Germinal center (tissue), 1 donor: ENCODE measurements at places on chromosomes 16 and 17.

DNA sequence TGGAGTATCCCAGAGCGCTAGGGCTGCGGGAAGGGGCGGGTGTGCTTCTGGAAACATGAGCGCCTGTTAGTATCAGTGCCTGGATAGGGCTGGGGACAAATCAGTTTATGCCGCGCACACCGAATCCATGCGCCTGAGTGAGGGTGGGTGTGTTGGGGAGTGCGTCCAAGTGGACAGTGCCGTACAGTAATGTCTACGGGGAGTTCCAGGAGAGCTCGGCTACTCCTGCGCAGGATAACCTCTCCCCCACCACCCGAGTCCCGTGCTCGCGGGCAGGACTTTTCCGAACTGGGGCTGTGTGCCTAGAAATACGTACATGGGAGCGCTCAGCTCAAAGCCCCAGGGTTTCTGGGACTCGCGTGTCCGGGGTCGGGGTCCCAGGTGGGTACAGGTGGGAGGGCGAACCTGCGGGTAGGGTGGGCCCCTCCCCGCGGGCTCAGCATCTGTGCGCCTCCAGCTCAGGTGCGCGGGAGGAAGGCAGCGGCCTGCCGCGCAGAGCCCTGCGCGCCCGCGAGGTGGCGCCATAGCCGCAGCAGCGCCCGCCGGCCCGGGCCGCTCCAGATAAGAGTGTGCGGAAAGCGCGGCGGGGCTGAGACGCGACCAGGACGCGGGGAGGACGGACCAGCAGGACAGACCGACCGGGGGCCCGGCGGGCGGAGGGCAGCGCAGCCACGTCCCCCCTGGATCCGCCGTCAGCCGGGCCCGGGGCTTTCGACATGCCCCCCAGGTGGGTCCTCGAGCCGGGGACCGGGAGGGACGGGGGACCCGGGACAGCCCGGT, at the start of gene HIC1:
Gene HIC1 (plus strand): TSS at position 592 of the 780 bp plus-strand sequence. CDS start 1,588 bp downstream, outside the sequence.
- peak; percentile 84 for DNase-seq

DNA sequence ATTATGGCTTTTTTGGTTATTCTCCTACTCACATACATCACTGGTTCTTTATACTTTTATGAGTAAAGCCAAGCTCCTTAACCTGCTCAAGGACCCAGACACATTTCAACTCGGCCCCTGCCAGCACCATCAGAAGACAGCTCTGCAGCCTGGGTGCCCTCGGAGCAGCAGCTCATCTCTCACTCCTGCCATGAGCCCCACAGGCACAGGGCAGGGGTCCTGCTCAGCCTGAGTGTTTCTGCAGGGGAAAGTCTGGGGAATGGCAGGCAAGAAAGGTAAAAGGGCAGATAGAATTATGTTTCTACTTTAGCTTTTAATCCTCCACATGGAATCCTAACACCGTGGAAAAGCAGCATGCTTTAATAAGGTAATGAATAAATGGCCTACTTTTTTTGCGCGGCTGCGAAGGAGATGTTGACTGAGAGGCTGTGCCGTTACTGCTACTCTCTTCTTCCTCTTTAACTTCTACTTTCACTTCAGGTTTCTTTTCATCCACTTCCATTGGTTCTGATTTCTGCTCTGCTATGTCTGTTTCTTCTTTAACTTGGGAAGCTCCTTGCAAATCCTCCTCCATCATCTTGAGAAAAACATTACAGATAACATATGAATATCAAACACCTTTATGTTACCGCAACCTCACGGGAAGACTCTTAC, 50.1 kb upstream of the TRAP1 start:
- DNase-seq: peak; percentile 40

GRCh38 chr16:73034374-73034773, 13.6 kb downstream of the ZFHX3 start:
- no peak for DNase-seq

DNA sequence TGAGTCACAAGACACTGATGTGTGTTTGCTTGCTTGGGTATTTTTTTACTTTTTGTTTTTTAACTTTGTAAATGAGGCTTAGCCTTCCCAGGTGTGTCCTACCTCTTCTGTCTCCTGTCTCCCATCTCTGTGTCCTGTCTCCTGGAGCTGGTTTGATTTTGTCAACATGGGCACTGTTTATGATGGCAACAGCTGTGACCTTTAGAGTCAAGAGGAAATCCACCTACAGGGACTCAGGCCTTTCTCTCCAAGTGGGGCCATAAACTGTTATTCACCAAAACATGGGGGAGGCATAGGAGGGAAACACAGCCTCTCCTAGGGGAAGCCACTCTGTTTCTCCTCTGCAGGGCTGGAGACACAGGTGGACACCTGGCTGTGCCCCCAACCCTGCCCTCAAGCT, 13.1 kb upstream of the PLCG2 start:
- DNase-seq: no peak

- DNase-seq: no peak
These were observed 38.3 kb upstream of the MAP3K14 start for GRCh38 chr17:45355087-45355486.

DNA sequence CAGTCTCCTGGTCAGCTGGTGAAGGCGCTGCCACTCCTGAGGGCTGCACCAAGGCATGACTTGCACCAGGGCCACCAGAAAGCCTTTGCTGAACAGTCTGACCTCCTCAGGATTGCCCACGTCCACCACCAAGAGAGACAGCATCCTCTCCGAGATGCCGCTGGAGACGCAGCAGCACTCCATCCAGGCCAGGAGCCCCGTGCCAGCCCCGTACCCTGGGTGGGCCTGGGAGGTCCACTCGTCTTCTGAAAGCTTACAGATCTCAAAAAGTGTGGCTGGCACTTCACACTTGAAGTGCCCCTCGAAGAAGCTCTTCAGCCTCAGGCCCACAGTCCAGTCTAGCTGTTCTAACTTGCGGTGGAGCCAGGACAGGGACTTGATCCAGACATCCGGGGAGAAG, 6.7 kb downstream of the GEMIN4 start:
- no peak for DNase-seq

DNA sequence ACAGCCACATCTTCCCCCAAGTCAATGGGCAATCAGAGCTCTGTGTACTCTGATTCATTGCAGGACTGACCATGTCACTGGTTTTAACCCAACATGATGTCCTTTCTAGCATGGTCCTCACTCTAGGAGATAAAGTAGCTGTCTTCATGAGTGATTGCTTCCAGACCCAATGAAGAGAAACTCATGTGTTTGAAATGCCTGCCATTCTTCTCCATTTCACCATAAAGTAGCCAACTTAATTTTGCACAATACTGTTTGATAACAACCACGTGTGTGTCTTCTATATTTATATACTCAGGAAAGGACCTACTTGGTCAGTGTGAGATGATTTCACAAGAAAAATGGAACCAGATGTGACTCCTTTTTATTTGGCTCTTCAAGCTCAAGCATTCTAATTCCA, 172.5 kb downstream of the AXIN2 start:
- no peak for DNase-seq

DNA sequence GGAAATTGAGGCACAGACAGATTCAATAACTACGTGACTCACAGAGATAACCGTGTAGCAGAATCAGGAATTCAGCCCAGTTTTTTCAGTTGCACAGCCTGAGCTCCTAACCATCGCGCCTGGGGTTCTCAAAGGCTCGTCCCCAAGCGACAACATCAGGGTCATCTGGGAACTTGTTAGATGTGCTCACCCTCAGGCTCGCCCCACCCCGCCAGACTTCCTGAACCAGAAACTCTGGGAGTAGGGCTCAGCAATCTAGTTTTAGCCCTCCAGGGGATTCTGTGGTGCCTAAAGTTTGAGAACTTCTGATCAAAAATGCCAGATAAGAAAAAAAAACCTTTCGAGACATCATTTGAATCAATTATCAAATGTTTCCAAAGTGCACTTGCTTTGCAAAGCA, 559.8 kb downstream of the WWOX start:
- no peak for DNase-seq

- DNase-seq: no peak
These were observed 28.4 kb downstream of the HAPSTR1 start for GRCh38 chr16:9119795-9120194.

- peak; percentile 36 for DNase-seq
These were observed 615 bp downstream of the PHKG2 start for GRCh38 chr16:30748634-30749445.

DNA sequence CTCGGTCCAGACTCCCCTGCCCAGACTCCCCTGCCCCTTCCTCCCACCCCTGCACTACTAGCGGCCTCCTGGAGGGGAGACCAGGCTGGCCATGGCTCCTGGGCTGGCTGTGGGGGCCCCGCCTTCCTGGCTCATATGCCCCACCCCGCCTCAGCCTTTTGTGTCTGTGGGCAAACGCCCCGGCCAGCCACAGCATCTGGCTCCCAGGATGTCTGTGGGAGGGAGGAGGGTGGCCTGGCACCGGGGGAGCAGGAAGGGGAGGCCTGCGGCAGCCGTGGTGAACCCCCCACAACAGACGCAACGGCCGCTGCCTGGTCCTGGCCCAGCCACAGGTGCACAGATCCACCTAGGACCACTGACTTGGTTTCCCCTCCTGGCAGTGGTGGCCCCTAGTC, 32.9 kb downstream of the BAHCC1 start:
- DNase-seq: no peak

GRCh38 chr16:69904495-69905170, 46.5 kb upstream of the CLEC18A start:
- no peak for DNase-seq

GRCh38 chr16:27966756-27967155, 96.8 kb downstream of the GSG1L start:
- DNase-seq: no peak

- no peak for DNase-seq
These were observed 6.8 kb downstream of the CNP start for GRCh38 chr17:41973408-41973811.

GRCh38 chr16:77435272-77435820, 512 bp upstream of the ADAMTS18 start:
- no peak for DNase-seq

GRCh38 chr17:59424331-59424730, 92.9 kb downstream of the YPEL2 start:
- DNase-seq: no peak

DNA sequence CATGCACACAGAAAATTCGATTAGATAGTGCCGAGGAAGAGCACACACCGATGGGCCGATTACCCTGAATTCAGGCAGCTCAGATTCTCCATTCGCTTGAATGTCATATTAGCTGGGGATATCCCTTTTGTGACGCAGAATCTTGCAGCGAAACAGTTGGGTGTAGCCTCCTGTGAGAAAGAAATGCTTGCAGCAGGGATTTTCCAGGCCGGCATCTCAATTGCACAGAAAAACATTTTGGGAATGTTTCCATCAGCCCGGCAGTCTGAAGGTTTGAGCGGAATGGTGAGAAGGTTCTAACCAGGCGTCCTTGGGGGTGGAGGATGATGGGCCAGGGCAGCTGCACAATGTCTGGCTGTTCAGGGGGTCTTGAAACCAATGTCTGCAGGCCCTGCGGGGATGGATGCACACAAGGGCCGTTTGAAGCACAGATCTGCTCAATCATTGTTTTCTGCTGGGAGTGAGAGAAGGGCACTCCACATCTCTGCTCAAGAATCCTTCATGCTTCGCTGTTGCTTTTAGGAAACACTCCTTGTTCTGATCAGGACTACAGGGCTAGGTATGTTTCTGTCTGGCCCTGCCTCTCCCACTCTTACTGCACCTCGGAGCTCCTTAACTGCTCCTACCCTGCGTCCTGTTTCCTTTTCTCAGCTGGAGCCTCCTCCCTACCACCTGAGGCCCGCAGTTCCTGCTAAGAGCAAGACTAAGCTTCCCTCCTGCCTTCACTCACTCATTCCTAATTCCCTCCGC, 94.6 kb downstream of the CMIP start:
- no peak for DNase-seq

GRCh38 chr17:37791447-37792399, 46.9 kb upstream of the HNF1B start:
- peak; percentile 60 for DNase-seq

DNA sequence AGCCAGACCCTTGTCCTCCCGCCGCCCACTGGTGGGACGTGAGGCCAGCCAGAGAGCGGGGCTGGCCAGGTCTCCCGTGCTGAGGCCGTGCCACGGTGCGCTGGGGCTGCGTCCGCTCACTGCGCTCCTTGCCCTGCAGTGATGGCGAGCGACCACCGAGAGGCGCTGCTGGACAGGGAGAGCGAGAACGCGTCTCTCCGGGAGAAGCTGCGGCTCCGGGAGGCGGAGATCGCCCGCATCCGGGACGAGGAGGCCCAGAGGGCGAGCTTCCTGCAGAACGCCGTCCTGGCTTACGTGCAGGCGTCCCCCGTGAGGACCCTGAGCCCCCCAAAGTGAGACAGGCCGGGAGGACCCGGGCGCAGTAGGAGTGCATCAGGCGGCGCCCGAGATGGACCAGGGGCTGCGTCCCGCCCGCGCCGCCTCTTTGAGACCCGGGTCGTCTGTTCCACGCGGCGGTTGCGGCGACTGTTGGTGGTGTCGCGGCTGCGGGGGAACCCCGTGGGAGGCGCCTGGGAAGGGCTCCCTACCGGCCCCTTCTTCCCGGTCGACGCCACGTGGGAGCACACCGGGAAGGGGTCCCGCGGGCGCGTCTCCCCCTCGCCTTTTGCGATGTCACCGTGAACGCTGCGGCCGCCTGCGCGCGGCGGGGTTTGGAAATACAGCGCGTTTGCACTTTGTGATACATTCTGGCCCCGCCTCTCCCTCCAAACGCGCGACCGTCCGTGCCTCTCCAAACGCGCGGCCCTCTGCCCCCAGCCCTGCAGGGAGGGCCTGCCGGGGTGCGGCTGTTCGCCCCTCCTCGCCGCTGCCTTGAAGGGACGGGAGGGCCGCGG, 792 bp upstream of the RAC3 start:
- peak; percentile 74 for DNase-seq

DNA sequence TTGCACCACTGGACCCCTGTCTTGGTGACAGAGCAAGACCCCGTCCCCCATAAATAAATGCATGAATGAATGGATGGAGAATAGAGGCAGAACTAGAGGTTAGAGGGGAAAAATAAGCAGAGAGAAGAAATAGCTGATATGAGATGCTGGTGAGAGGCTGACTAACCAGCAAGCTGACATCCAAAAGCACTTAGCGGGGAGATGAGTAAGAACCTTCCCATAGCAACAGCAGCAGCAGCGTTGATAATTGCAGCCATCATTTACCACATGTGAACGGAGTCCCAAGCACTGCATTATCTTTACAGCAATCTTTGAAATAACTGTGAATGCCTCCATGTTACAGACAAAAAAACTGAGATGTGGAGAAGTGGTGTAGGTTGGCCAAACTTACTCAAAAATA, 777.3 kb upstream of the EEF2KMT start:
- no peak for DNase-seq

DNA sequence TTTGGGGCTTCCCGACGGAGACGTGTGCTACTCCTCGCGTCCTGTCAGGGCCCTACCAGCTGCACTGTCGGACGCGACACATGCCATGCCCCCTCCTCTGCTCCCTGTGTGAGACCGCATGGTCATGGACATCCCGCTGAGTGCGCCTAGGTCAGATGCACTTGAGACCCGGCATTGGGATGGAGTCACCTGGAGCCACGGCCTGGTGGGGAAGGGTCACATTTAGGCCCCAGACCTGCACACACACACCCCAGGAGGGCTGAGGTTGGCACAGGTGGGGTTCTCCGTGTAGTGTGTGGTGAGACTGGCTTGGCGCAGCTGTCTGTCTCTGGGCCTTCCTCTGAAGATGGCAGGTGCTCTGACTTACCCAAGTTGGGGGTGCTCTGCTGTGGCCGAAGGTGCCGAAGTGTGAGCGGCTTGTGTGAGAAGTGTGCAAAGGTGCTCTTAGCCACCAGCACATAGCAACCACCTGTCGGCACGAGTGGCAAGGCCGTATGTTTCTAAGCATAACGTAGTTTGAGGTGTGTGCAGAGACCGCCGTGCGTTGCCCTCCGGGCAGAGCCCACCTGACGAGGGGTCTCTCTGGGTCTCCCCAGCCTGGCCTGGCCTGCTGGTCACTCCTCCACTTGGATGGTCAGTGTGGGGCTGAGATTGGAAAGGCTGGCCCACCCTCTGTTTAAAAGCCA, 108.6 kb downstream of the BANP start:
- DNase-seq: no peak

GRCh38 chr17:59856859-59857794, 35.6 kb downstream of the TUBD1 start:
- no peak for DNase-seq
